ENCODE measurements at places on chromosomes 13 and 19. TPM values are rescaled to one million over a fixed set of nuclear protein-coding genes. Genes with fewer than 3 reads are reported as not detected.

The TMEM272 gene
- 0.40 TPM for total RNA-seq

The ZNF222 gene
- total RNA-seq = 2.7 TPM

The SELENOV gene
- total RNA-seq = not detected

The GTF2F2 gene
- total RNA-seq = 23.6 TPM

The STAP2 gene
- total RNA-seq = 9.1 TPM

The IRGC gene
- not detected for total RNA-seq

The KASH5 gene
- total RNA-seq = not detected

The FSTL3 gene
- total RNA-seq = 128 TPM

The ZNF560 gene
- total RNA-seq = not detected

The DACH1 gene
- total RNA-seq = 4.7 TPM

The GAPDHS gene
- total RNA-seq = not detected

The RFPL4AL1 gene
- total RNA-seq = not detected

The TPTE2 gene
- total RNA-seq = not detected

The PEX11G gene
- total RNA-seq = 0.95 TPM

The GFY gene
- total RNA-seq = not detected

The SAMD1 gene
- 26.8 TPM for total RNA-seq

The ZNF555 gene
- total RNA-seq = 4.9 TPM

The NKPD1 gene
- not detected for total RNA-seq

The ACTMAP gene
- 7.4 TPM for total RNA-seq

The APOE gene
- total RNA-seq = 23.8 TPM

The SLITRK5 gene
- total RNA-seq = not detected

The CEACAM3 gene
- total RNA-seq = 0.21 TPM

The STOML3 gene
- not detected for total RNA-seq

The TMIGD2 gene
- total RNA-seq = not detected

The ELSPBP1 gene
- total RNA-seq = not detected

The CEACAM7 gene
- total RNA-seq = not detected

The HIF3A gene
- total RNA-seq = 32.9 TPM

The SBK3 gene
- total RNA-seq = 8.0 TPM

The GZMM gene
- total RNA-seq = not detected

The VSTM1 gene
- 0.33 TPM for total RNA-seq
